ENCODE measurements at places on chromosomes 12 and 14.
A peak's percentile ranks its signal among the peaks of the same experiment; 100 is the strongest.

DNA sequence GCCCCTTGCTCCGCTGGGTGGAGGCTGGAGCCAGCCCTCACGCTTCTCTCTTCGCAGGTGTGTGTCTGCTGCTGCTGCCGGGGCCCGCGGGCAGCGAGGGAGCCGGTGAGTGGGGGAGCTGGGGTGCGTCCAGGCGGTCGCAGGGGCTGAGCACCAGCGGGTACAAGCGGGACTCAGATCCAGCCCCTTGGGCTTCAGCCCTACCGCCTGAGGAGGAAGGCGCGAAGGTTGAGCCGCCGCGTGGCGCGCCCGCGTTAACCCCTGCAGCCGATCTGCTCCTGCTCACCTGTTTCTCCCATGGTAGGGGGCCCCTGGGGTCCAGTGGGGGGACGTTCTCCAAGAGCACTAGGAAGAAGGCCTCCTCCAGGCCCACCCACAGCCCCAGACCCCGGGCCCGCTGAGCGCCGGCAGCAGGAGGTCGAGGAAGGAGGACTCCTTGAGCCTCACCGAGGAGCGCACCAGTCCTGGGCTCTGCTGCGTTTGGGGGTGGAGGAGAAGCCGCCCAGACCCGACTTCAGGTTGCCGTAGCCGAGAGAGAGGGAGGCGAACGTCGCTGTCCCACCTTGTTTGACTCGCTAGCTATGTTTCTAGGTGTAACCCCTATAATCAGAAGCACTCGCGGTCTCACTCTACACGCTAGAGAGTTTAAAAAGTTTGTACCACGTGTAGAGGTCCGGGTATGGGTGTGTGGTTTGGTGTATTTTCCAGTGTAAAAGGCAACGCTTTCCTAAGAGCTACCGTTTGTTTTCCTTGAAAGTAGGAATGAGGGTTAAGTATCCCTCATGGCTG lies 834 bp downstream of the COCH start:
- DNase-seq, result no peak

DNA sequence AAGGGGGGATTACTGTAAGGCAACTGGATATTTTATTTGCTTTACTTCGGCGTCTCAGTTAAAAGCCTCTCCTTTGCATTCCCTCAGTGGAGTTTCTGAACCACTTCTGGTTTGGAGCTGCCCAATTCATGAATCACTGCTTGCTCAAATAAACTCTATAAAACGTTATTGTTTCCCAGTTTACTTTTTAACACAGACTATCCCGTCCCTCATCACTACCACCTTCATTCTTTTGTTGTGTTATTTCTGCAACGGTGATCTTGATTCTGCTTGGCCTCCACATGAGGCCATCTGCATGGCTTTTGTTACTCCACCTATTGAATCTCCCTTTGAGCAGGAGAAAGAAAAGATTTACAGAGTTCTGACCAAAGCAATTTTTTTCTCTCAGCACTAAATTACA lies 104.0 kb upstream of the PLEKHA5 start:
- DNase-seq, result no peak

- DNase-seq, result peak; percentile 58
Measured at GRCh38 chr14:74324931-74325361, 22.2 kb upstream of the ABCD4 start.

DNA sequence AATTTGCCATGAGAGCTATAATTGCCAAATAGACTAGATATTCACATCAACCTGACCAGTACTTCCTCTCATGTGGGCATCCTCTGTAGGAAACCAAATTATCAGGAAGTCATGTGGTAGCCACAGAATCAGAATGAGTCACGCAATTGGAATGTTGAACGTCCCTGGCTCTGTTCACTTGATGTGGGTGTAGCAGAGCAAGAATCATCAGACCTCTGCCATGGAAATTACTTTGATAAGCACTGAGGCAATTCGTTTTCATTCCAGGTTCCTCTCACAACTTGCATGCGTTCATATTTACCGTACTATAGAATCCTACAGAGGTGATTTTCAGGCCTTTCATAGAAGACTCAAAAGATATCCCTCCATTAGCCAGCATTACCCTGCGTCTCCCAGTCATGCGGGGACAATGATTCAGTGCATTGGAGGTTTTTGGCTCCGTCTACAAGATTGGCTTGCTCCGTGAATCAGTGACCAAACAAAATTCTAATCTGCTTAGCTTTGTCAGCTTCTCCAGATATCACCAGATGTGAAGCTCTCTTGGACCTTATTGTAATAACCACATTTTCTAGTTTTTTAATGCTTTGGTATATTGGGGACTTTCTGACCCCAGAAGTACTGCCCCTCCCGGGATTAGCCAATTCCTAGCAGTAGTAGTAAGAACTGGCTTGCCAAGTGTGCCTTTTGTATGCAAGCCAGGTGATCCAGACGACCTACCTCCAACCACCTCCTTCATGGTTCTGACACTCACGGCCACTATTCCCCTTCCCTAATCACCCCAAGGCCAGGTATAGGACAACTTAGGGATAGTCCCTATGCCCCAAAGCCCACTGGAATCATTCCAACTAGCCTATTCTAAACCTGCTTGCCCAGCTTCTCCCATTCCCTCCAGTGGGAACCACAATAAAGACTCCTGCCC lies 133.4 kb downstream of the KICS2 start:
- peak; percentile 92 for DNase-seq

DNA sequence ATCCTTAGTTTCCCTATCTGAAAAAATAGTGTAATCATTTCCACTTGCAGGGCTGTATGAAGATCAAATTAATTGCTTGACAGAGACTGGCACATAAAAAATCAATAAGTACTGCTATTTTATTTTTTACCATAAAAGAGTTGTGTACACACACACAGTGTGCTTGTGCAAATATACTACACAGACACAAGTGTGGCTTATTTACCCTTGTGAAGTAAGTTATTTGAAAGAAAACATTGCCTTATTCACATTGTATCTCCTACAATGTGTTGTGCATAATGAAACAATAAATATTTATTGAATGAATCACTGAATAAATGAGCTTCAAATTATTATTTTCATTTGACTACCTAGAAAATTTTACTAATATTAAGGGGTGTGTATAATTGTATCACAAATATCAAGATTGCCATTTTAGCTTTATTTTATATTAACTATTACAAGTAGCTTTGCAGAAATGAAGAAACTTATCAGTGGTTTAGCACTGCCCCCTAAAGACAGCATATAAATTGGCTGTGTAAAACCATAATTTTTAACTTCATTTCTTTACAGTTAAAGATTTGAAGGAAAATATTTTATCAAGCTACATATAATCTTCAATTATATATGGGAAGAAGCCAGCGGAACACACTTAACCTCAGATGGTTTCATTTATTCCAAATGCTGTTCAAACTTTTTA lies 11.3 kb downstream of the GARIN6 start:
- DNase-seq, result no peak

Measured in COLO829 (cell line).